NCI-H510A (cell line): ENCODE measurements at places on chromosomes 3 and 15.

- DNase-seq = no peak
Measured at GRCh38 chr15:35545316-35545823, 595 bp downstream of the DPH6 start.

- no peak for DNase-seq
Measured at GRCh38 chr3:102151935-102152334, 282.9 kb upstream of the ZPLD1 start.

- no peak for DNase-seq
Measured at GRCh38 chr15:95498961-95499360, 831.5 kb upstream of the NR2F2 start.

- DNase-seq = no peak
Measured at GRCh38 chr15:78301326-78301725, 1.9 kb upstream of the SKIC8 start.

GRCh38 chr15:45594835-45595530 lies 7.8 kb downstream of the BLOC1S6 start:
- DNase-seq = no peak

DNA sequence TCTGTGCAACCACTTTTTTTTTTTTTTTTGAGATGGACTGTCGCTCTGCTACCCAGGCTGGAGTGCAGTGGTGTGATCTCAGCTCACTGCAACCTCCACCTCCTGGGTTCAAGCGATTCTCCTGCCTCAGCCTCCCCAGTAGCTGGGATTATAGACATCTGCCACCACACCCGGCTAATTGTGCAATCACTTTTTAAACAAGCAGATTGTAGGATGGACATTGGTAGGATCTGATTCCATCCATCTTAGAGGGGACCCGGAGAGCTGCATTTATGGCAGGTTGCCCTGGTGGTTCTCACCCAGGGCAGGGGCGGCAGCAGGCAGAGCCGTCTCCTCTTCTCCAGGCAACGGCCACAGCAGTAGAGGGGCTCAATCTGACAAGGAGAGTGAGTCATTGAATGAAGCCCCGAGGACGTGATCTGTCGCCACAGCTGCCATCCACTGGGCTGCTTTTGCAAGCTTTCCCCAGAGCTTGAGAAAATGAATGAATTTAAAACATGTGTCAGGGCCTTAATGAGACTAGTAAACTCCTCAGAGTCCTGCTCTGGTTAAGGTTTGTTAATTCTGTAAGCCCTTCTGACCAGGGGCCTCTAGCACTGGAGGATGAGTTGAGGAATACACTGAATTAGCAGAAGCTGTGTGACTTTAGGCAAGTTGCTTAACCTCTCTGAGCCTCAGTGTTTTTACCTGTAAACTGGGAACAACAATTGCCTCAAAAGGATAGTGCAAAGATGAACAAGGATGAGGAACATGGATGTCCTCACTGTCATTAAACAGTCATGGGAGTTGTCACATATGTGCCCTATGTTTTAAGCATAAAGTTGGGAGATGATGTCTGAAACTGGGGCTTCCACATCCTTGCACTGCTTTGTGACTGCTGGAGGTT lies 129.1 kb downstream of the ASB7 start:
- DNase-seq = no peak

DNA sequence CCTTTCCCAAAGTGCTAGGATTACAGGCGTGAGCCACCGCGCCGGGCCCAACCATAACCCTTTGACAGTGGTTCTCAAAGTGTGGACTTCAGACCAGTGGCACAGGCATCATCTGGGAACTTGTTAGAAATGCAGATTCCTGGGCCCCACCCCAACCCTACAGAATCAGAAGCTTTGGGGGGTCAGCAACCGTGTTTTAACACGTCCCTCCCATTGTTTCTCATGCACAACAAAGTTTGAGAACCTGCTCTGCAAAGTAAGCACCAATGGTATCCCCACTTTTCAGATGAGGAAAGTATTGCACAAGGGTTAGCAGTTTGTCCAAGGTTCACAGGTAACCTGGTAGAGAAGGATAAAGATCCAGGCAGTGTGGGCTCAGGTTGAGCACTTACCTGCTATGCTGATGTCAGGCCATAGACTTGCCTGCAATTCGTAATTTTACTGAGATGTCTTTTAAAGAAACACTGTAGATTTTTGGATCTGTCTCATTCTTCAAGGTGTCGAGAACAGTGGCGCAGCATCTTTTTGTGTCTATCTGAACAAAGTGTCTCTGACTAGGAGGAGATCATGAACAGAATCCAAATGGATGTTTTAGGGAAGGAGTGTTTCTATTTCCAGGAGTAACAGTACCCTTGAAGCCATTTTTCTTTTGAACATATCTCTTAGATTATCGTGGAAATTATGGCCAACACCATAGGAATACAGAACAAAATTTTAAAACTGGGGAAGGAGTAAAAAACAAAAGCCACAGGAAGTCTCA lies 2.5 kb downstream of the GXYLT2 start:
- DNase-seq = no peak

DNA sequence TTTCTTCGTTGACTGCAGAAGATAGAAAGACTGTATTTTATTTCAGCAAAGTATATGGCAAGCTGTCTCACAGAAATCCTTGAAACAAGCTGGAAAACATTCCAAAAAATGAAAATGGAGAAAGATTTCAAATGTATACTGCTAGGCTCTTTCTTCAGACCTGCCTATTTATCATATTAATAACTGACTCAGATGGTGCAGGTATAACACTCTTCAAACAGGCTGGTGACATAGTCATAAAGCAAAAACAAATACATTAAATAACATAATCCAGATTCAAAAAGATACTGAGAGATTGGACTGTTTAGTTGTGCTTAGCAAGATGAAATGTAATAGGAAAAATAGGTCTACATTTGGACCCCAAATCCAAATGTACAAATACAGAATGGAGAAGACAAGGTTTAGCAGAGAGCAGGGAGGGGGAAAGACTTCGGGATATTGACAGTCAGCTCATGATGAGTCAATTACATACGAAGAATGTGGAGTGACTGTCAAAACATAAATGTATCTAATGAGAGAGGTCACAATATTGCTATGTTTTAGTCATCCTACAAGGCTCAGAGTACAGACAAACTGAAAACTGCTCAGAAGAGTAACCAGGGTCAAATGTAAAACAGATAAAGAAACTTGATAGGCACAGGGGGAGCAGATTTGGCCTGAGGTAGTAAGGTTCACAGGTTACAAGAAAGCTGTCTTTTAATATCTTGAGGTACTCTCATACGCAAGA lies 88.7 kb downstream of the DMXL2 start:
- no peak for DNase-seq

DNA sequence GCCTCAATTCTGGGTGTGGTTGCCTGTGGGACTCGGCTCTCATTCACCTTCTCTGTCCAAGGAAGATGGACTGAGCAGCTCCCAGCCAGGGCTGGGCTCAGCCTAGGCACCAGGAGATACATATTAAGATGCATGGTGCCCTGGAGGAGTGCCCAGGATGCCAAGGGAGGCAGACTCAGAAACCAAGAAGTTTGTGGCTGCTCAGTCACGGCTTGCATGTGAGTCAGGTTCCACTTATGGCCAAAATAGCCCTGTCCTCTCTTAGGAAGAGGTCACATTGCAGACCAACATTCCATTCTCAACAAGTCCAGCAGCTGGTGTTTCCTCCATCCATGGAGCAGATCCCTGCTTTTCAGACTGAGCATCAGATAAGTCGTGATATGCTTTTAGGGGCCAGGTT lies 21.8 kb downstream of the CDCP1 start:
- DNase-seq = no peak

GRCh38 chr15:55241186-55241585 lies 44.4 kb upstream of the RSL24D1 start:
- DNase-seq = no peak

DNA sequence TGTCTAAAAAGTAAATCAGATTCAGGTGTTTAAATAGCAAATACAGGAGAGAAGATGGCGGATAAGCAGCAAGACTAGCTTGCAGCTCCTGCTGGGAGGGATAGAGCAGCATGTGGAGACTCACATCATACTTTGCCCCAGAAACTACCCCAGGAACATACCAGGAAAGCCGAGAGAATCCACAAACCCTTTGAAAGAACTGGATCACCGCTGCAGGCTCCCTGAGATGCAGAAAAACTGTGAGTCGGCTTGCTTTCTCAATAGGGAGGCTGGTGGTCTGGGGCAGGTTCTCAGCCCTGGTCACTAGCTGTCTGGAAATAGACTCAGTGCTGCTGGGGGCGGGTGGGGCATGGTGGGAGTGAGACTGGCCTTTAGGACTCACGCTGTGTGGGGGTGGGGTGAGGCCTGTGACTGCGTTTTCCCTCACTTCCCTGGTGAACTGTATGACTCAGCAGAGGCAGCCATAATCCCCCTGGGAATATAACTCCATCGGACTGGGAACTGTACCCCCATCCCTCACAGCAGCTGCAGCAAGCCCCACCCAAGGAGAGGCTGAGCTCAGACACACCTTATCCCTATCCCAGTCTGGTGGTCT lies 142.8 kb downstream of the CNTN6 start:
- no peak for DNase-seq

DNA sequence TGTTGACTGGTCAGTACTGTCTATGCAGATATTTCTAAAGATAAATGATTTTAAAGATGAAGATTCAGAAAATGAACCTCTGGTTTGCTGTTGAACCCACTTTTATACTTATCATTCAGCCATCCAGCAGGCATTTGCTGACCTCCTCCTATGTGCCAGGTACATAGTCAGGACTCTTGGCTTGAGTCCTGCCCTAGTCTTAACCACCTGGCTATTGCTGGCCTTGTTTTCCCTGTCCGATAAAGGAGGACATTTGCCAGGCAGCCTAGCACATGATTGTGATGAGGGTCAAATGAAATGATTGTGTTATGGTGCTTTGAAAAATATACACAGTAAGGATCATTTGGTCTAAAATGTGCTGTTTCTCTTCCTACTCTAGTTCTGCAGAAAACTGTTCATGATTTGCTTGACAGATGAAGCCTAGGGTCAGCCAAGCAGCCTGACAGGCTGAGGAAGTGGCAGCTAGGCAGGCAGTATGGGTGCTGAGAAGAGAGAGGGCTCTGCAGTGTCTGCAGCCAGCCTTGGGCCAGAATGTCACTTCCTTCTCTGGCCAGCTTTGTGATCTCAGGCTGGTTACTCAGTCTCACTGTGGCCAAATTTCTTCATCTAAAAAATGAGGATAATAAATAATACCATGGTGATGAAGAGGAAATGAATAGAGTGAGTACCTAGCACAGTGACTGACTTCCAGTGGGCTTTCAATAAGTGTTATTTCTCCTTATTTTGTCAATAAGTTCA lies 13.8 kb downstream of the EXOSC7 start:
- no peak for DNase-seq

GRCh38 chr3:132006605-132007204 lies 28.1 kb downstream of the CPNE4 start:
- no peak for DNase-seq

DNA sequence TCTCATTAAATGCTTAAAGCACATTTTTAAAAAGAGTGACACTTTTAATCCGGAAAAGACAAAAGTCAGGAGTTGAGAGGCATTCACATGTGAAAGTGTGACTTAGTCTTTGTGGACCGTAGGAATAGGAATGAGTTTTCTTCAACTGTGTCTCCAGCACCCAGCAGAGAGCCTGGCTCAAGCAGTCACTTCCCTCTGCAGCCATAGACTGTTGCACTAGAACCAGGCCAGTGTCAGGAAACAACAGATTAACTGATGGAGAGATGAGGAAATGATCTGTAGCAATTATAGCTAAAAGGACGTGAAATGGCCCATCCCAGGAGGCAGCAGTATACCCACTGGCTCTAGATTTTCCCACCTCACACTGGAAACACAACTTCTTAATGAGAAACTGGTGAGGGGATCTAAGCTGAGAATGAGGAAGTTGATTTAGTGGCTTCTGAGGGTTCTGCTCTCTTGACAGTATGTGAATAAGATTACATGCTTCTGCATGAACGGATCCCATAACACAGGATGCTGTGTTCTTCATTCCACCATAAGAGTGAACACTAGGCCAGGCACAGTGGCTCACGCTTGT lies 19.8 kb downstream of the CFAP92 start:
- no peak for DNase-seq

DNA sequence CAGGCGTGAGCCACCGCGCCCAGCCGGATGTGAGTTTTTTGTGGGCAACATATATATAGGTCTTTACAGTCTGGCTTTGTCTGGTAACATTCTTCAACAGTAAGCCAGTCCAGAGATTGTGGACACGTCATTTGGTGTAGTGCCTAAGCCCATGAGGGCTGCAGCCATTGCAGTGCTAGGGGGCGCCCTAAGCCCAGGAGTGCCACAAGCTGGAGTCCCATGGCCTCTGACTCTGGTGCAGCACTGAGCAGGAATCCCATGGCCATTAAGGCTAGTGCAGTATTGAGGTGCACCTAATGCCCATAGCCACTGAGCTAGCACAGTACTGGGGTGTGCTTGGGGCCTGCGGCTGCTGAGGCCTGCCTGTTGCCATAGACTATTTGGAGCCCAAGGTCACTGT lies 136.4 kb upstream of the NDN start:
- no peak for DNase-seq

GRCh38 chr3:103083848-103084631 lies 649.2 kb downstream of the ZPLD1 start:
- no peak for DNase-seq

DNA sequence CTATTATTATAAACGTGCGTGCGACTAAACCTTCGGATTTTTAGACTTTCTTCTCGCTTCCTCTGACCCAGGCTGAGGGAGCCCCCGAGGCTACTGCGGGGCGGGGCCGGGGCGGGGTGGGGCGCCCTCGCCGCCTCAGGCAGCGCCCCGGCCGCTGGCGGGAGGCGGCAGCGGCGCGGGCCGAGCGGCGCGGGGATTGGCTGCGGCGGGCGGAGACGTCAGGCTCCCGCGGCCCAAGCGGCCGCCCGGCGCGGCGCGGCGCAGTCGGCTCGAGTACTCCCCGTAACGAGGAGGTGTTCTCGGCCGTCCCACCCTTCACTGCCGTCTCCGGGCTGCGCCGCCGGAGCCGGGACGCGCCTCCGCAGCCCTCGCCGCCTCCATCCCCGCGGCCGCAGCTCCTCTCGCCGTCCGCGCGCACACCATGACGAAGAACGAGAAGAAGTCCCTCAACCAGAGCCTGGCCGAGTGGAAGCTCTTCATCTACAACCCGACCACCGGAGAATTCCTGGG lies at the start of gene ATP1B3:
Gene ATP1B3 (plus strand): TSS at position 263 of the 510 bp plus-strand sequence. CDS start 159 bp downstream, at position 422.
- DNase-seq = peak; percentile 42

- no peak for DNase-seq
Measured at GRCh38 chr3:71325715-71326114, 257.8 kb downstream of the FOXP1 start.

- no peak for DNase-seq
Measured at GRCh38 chr15:85754989-85755388, 39.7 kb downstream of the KLHL25 start.

- DNase-seq = no peak
Measured at GRCh38 chr3:72633534-72633933, 214.7 kb downstream of the SHQ1 start.

GRCh38 chr3:18007980-18008379 lies 265.5 kb upstream of the TBC1D5 start:
- no peak for DNase-seq

- no peak for DNase-seq
Measured at GRCh38 chr3:196596355-196596754, 27.9 kb downstream of the FBXO45 start.

GRCh38 chr3:119619094-119619493 lies 21.4 kb downstream of the PLA1A start:
- DNase-seq = no peak
